ENCODE measurements at places on chromosomes 16 and 17. TPM values are rescaled to one million over a fixed set of nuclear protein-coding genes. Genes with fewer than 3 reads are reported as not detected.

RABEP1 gene
- total RNA-seq, result 21.8 TPM

TPSG1 gene
- not detected for total RNA-seq

CCL17 gene
- not detected for total RNA-seq

ABAT gene
- total RNA-seq, result 7.5 TPM

AP1G1 gene
- total RNA-seq, result 57.6 TPM

- no peak for DNase-seq
Measured at GRCh38 chr16:23187341-23187740, 4.8 kb downstream of the SCNN1G start.

DNA sequence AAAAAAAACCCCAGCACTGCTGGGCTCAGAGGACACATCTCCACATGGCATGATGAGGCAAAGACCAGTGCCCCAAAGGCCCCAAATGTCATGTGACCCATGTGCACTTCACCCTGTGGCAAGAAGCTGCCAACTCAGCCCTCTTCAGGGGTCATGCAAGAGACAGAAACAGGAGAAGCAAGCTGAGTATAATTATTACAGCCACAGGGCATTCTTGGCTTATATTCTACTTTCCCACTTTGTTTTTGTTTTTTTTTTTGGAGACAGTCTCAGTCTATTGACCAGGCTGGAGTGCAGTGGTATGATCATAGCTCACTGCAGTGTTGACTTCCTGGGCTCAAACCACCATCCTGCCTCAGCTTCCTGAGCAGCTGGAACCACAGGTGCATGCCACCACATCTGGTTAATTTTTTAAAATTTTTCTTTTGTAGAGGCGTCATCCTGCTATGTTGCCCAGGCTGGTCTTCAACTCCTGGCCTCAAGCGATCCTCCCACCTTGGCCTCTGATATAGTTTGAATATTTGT, 32.7 kb upstream of the LITAF start:
- no peak for DNase-seq

DNA sequence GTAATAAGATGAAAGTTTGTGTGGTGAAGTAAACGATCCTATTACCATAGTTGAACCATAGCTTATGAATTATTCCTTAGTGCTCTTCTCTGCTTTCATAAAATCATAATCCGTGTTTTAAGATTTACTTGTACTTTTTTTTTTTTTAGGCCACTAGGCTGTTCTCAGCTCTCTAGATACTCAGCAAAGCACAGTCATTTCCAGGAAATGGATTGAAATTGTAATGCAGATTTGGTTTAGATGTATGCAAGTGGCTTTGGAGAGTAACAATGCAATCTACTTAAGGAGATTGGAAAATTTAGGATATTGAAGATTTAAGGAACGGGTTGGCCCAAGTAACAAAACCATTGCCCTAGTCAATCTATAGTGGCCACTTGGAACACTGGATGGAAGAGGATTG, 125.1 kb downstream of the PITPNC1 start:
- no peak for DNase-seq

- no peak for DNase-seq
Measured at GRCh38 chr17:77701996-77702395, 256.5 kb upstream of the TNRC6C start.

- DNase-seq, result no peak
Measured at GRCh38 chr16:66972983-66973382, 11.9 kb downstream of the CES3 start.

DNA sequence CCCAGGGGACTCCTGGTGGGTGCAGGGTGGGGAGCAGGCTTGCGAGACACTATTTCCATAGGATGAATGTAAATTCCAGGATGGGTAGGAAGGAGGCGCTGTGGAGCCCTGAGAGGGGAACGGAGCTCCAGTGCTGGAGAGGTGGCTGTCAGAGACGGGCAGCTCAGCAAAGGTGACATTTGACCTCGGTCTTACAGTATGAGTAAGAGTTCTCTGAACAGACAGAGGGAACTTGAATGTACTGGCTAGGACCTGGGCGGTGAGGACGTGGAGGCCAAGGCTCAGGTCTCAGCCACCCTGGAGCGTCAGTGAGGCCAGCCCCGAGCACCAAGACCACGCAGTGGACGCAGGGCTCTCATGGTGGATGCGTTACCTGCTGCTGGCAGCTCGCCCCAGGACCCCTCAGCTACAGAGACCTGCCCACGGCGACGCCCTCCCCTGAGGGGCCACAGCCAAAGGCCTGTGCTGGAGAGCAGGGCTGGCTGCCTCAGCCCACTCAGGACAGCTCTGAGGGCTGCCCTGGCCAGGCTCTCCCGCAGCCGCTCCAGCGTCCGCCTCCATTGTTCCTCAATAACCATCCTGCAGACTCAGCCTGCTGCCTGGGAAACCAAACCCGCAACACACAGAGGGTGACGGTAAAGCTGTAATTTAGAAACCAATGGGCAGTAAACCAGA, 65.9 kb upstream of the TNRC6C start:
- DNase-seq, result no peak

- no peak for DNase-seq
Measured at GRCh38 chr16:88508868-88509748, 56.0 kb downstream of the ZFPM1 start.

- no peak for DNase-seq
Measured at GRCh38 chr17:28532050-28532960, 20.1 kb downstream of the UNC119 start.

- DNase-seq, result no peak
Measured at GRCh38 chr16:9124908-9125584, 33.6 kb downstream of the HAPSTR1 start.

- peak; percentile 5 for DNase-seq
Measured at GRCh38 chr16:23026784-23027362, 122.4 kb downstream of the USP31 start.

GRCh38 chr16:82055728-82056549, 20.9 kb downstream of the HSD17B2 start:
- no peak for DNase-seq

- DNase-seq, result no peak
Measured at GRCh38 chr17:13865650-13866049, 203.7 kb upstream of the COX10 start.

- no peak for DNase-seq
Measured at GRCh38 chr17:70119983-70120382, 45.0 kb downstream of the KCNJ16 start.

DNA sequence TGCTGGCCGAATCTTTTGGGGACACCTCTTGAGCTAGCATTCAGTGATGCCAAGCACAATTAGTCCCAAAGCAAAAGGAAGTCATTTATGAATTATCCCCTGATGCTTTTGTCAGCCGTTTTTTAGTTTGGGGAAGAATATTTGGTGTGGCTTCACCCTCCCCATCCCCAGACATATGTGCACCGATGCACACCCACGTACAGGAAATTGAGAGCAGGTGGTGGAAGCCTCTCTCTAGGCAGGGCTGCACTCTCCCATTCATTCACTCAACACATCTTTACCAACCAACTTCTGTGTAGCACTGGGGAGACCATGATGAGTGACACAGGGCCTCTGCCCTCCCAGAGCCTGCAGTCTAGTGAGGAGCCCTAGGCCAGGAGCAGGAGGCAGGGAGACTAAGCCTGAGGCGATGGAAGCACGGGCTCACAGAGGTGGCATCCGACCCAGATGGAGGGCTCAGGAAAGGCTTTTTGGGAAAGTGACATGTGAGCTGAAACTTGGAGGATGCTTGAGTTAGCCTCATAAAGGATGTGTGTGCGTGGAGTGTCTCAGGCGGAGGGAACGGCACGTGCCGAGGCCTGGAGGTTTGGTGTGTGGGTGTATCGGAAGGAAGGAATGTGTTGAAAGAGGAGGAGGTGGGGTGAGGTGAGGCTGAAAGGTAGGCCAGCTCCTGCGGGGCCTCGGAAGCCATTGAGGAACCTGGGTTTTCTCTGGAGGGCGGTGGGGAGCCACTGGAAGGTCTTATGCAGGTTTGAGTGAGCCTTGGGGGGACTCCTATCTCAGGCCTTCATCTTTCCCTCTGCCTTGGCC, 43.8 kb downstream of the PSME3IP1 start:
- DNase-seq, result no peak

DNA sequence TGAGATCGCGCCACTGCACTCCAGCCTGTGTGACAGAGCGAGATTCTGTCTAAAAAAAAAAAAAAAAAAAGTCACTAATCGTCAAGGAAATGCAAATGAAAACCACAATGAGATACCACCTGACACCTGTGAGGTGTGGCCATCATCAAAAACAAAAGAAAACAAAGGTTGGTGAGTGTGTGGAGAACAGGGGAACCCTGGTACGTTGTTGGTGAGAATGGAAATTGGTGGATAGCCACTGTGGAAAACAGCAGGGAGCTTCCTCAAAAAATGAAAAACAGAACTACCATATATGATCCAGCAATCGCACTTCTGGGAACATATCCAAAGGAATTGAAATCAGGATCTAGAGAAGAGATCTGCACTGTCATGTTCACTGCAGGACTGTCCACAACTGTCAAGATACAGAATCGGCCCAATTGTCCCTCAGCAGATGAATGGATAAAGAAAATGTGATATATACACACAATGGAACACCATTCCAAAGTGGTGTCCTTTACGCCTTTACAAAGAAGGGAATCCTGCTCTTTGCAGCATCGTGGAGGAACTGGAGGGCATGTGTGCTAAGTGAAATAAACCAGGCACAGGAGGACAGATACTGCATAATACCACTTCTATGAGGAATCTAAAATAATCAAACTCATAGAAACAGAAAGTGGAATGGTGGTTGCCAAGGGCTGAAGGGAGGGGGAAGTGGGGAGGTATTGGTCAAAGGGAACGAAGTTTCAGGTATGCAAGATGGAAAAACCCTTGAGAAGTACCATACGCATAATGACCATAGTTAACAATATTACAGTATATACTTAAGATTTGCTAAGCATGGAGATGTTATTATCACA, 63.5 kb upstream of the PLCG2 start:
- DNase-seq, result no peak

DNA sequence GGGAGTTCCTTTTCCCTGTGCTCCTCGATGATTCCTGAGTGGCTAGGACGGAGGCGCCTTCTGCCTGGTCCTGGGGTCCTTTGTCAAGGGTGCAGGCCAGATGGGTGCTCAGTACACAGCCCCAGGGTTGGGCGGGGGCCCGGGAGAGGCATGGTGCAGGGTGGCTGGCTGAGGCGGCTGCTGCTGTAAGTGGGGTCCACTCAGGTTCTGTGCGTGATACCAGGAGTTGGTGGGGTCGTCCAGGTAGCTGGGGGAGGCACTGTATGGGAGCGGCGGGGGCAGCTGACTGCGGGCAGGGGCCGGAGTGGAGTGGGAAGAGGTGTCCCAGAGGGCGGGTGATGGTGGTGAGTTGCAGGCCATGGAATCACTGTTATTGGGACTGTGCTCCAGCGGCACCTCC, 3.6 kb downstream of the DLX3 start:
- no peak for DNase-seq

- no peak for DNase-seq
Measured at GRCh38 chr17:34130544-34130943, 124.5 kb upstream of the CCL2 start.

GRCh38 chr17:21817791-21818364, 125.6 kb downstream of the KCNJ18 start:
- no peak for DNase-seq

DNA sequence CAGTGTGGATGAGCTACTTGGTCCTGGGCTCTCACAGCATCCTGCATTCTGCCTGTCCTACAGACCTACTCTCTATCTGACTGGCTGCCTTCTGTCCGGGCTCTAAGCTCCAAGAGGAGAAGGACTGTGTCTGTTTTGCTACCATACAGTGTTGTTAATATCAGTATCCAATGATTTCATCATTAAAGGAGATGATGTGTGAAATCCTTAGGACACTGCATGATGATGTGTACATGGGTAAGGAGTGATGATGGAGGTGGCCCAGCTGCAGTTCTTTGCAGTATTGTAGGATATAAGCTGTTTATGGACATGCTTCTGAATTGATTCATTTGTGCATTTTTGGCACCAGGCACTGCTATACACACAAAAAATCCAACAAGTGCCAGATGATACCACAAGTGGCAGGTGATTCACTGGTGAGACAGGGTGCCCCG, 536.9 kb upstream of the CDH11 start:
- peak; percentile 31 for DNase-seq

DNA sequence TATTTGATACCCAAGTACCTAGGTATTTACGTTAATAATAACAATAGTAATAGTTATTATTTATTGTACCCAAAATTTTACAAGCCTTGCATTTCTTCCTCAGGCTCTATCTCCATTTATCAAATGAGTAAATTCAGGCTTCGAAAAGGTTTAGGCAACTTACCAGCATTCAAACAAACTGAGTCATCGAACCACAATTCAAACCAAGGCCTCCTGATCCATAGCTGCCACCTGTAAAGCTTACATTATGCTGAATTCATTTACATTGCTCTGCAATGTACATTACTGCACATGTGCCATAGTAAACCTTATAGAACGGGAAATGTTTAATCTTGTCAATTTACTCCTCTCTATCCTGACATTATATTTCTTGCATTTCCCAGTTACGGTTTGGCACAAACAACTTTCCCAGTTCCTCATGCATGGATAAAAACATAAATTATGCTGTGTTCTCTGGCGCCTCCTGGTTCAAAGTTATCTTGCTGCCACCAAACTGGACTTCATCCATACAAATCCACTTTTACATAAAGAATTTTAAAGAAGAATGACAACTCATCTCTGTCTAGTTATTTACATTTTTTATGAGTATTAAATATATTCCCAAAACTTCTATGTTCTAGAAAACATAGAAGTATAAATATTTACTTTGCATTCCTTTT, 360.6 kb upstream of the SOX9 start:
- DNase-seq, result peak; percentile 28

GRCh38 chr16:67934306-67935100, 2.1 kb downstream of the PSMB10 start:
- no peak for DNase-seq

GRCh38 chr17:78535273-78536197, 41.7 kb downstream of the DNAH17 start:
- DNase-seq, result no peak

DNA sequence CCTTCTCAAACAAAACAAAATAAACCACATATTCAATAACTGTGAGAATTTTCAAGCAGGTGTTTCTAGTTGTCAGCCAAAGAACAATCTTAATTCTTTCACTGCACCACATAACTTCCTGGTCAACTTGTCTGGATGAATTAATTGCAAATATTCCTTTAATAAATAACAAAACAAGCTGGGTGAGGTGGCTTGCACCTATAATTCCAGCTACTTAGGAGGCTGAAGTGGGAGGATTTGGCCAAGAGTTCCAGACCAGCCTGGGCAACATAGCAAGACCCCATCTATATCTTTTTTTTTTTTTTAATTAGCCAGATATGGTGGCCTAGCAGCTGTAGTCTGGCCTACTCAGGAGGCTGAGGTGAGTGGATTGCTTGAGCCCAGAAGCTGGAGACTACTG, 17.0 kb upstream of the PPM1D start:
- DNase-seq, result no peak

GRCh38 chr16:62058412-62058811, 22.2 kb upstream of the CDH8 start:
- DNase-seq, result no peak

DNA sequence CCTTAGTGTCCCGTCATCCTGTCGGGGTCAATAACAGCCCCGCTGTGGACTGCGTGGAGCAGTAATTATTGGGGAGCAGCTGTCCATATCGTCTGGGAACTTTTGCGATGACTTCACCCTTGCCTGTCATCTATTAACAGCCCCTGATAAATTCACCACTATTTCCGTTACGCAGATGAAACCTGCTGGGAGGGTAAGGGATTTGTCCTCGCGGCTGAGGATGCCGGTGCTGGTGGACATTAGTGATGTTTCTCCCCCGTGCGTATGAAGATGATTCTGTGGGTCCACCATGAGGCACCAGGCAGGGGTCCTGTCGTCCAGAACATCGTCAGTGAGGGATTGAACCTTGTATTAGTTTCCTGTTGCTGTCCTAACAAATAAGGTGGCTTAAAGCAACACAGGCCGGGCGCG, 1.0 kb downstream of the FLYWCH2 start:
- no peak for DNase-seq

GRCh38 chr17:46764709-46765401, 53.6 kb downstream of the WNT3 start:
- no peak for DNase-seq

- no peak for DNase-seq
Measured at GRCh38 chr17:4109449-4109848, 33.4 kb downstream of the ZZEF1 start.
